ENCODE measurements at places on chromosomes 7 and 10.
A peak's percentile ranks its signal among the peaks of the same experiment; 100 is the strongest.

- DNase-seq = no peak
Measured at GRCh38 chr7:94420328-94420727, 25.6 kb downstream of the COL1A2 start.

GRCh38 chr7:146479040-146479439 is 362.4 kb downstream of the CNTNAP2 start:
- no peak for DNase-seq

DNA sequence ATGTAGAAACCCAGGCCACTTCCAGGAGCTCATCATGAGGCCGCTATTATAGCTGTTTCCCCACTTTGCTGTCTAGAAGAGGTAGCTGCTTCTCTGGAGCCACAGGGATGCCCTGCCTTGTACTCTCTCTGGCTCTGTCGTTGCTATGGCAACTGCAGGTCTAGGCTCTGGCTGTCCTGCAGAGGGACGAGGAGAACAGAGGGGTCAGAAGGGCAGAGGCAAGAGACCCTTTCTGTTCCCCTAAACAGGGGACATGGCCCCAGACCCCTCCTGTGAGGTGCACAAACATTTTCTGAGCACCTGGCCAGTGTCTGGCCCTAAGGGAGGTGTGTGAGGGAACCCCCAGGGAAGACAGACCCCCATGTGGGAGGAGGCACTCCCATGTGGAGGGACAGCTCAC is 31.4 kb downstream of the ITPRIP start:
- no peak for DNase-seq

- DNase-seq = no peak
Measured at GRCh38 chr7:108848486-108848885, 278.8 kb downstream of the DNAJB9 start.

GRCh38 chr10:65571011-65571570 is 1354.7 kb upstream of the LRRTM3 start:
- peak; percentile 1 for DNase-seq

DNA sequence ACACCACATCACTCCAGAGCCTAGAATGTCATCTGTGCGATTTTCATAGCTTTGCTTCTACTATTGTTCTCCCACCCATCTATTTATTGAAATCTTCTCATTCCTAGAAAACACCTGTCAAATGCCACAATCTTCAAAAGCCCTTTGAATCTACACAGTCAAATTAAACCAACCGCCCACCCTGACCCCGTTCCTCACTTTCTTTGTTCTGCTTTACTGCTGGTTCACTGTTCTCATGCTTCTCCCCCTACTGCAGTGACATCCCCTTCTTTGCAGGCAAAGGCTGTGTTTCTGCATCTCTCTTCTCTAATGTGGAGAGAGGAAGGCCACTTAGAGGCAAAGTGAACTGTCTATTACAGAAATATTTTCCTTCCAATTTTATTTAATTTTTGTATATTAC is 152.4 kb upstream of the NEBL start:
- no peak for DNase-seq

- no peak for DNase-seq
Measured at GRCh38 chr7:41451826-41452225, 251.1 kb downstream of the INHBA start.

DNA sequence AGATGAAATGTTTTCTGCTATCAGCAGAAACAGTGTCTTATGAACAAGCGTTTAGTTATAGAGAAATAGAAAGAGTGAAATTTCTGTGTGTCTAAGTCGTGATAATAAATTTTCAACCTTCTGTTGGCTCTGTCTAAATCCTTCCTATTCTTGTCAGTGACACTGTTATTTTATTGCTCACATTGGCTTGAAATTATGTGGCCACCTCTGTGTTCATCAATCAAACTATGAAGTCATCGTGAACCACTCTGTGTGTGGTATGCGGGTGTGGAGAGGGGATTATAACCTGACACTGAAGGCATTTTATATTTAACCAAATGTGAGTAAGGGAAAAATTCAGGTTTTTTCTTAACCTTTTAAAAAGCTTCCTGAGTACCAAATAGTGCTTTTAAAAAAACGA is 12.3 kb downstream of the AOAH start:
- peak; percentile 57 for DNase-seq

GRCh38 chr7:830069-830468 is 2.2 kb upstream of the SUN1 start:
- no peak for DNase-seq

- DNase-seq = peak; percentile 24
Measured at GRCh38 chr10:29725133-29725720, 90.5 kb upstream of the SVIL start.

- no peak for DNase-seq
Measured at GRCh38 chr7:757741-758163, 30.7 kb upstream of the PRKAR1B start.

- DNase-seq = no peak
Measured at GRCh38 chr10:32072025-32072800, 16.0 kb upstream of the KIF5B start.

DNA sequence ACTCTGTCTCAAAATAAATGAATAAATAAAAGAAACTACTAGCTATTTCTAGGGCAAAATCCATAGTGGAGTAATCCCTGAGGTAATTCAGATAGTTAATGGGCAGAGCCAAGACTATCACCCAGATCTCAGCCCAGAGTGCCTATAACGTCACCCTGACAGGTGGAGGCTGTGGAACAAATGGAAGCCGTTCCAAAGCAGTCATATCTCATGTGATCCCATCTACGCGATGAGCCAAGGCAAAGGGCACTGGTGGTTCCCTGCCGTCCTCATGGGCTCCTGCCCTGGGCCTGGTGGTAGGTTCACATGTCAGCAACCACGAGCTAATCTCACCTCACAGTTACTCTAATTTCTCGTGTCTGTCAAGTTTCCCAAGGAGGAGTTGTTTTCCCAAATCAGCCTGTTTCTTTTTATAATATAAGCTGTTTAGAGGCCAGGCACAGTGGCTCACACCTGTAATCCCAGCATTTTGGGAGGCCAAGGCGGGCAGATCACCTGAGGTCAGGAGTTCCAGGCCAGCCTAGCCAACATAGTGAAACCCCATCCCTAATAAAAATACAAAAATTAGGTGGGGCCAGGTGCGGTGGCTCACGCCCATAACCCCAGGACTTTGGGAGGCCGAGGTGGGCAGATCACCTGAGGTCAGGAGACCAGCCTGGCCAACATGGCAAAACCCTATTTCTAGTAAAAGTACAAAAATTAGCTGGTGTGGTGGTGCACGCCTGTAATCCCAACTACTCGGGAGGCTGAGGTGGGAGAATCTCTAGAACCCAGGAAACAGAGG is 22.5 kb upstream of the ASCC1 start:
- no peak for DNase-seq

GRCh38 chr10:113498997-113499396 is 53.9 kb upstream of the HABP2 start:
- DNase-seq = no peak

GRCh38 chr7:13201628-13202027 is 514.2 kb downstream of the ARL4A start:
- DNase-seq = no peak

GRCh38 chr7:50261593-50261992 is 42.9 kb upstream of the IKZF1 start:
- DNase-seq = no peak

DNA sequence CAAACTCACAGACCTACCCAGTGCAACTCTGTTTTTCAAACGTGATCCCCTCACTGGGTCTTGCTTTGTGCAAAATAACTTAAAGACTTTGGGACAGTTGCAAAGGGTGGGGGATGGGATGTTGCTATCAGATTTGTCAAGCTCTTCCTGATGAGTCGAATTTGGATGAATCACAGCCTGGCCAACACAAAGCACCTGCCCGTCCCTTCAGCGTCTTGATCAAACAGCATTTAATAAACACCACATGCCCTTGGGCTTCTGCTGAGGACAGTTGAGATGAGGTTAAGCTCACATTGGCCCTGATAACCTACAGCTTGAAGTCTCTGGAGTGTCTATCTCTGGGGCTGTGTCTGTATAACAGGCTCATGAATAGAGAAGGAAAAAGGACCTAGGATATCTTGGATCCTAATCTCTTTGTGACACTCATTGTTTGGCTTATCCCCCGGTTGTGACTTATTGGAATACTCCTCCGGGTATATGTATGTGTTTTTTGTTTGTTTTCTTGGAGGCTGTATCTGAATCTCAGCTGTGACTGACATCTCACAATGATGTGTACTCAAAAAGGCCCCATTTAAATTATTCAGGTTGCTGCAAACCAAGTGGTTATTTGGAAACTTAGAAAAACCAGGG is 132.6 kb upstream of the NAMPT start:
- DNase-seq = peak; percentile 12

DNA sequence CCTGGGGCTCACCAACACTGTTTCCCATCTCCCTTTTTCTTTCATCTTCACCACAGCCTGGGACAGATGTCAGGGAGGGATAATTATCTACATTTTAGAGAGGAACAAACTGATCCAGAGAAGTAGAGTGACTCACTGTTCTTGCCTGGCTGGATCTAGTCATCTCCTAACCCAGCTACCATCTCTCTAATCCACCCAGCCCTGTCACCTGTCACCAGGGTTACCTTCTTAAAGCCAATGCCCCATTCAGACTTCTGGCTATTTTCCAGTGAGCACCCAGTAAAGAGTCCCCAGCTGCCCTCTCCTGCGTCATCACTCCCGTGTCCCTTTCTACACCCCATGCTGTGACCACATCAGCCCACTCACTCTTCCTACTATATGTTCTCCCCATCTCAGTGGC is 68.4 kb upstream of the DUSP5 start:
- no peak for DNase-seq

- DNase-seq = peak; percentile 20
Measured at GRCh38 chr10:127649642-127650041, 87.3 kb upstream of the FOXI2 start.

- DNase-seq = no peak
Measured at GRCh38 chr7:67407392-67408071, 410.9 kb downstream of the TYW1 start.

- DNase-seq = no peak
Measured at GRCh38 chr7:100111914-100112313, 7.2 kb downstream of the TAF6 start.

GRCh38 chr10:44459671-44460070 is 74.8 kb upstream of the CXCL12 start:
- DNase-seq = no peak

DNA sequence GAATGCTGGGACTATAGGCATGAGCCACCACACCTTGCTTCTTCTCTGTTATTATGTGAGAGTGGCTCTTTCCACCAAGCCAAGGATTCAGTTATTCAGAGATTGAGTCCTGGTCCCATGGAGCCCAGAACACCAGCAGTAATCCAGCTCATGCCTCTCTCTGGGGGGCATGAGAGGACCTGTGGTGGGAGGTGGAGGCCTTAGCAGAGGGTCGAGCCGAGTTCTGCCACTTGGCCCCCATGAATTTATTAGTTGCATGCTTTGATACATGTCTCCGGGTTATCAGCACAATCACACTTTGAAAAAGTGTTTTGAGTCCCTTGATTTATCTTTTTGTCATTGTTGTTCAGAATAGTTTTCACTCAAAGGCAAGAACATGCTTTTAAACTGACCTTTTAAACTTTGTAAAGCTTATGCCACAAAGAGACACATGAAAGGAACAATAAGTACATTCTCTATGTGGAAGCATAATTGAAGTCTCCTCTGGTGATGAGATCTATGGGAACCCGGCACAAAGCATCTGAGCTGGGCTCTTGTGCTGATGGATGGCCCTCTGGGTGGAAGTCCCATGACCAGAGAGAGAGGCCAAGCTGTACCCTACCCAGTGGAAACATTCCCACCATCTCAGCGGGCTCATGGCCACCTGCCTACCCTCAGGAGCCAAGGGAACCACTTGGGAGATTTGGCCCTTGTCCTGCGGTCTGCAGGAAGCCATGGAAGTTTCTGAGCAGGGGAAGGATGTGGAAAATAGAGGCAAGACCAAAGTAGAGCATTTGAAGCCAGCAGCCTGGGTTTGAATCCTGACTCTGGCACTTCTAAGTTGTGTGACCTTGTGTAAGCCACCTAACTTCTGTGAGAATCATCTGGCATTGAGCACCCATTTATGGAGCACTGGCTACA is 53.9 kb downstream of the MINDY4 start:
- no peak for DNase-seq

DNA sequence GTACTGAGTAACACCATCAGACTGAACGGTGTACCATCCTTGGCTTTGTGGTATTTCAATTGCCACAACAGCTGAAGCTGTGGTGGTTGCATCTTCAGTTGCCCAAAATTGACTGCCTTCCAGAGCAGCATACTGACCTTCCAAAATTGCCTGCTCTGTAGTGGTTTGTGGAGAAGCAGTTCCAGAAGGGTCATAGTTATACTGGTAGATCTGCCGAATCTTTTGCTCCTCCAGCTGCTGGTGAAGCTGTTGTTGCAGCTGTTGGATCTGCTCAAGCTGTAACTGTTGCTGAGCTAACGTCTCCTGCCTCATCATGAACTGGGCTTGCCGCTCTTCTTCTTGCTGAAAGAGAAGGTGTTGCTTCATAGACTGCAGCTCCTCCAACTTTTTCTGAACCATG is 212.2 kb downstream of the PCLO start:
- no peak for DNase-seq

GRCh38 chr10:70575874-70576802 is 26.4 kb downstream of the PRF1 start:
- DNase-seq = peak; percentile 82

DNA sequence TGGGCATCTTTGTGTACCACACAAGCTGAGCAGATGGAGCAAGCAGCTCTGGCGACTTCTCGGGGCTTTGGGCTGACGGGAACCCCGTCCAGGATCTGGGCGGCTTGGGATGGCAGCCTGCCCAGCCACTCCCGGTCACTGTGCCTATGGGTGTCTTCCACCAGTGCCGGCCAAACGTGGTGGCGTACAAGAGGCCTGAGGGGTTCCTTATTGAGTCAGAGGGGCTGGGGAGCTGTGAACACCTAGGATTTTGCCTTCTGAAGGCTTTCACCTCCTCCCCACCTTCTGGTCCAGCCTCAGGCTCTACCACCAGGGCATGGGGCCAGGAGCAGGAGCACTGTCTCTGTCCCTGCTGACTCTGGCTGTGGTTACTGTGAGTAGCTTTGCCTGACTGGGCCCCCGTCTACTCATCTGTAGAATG is 71.8 kb upstream of the PPIF start:
- DNase-seq = no peak

- no peak for DNase-seq
Measured at GRCh38 chr7:159196584-159196983, 51.9 kb upstream of the VIPR2 start.

GRCh38 chr10:93299195-93299594 is 182.9 kb downstream of the MYOF start:
- no peak for DNase-seq

GRCh38 chr7:3164380-3164792 is 120.7 kb upstream of the CARD11 start:
- no peak for DNase-seq

Data from Daoy (cell line).